Glutamatergic neuron (in vitro differentiated cells): ENCODE measurements at places on chromosomes 5 and 9.

DNA sequence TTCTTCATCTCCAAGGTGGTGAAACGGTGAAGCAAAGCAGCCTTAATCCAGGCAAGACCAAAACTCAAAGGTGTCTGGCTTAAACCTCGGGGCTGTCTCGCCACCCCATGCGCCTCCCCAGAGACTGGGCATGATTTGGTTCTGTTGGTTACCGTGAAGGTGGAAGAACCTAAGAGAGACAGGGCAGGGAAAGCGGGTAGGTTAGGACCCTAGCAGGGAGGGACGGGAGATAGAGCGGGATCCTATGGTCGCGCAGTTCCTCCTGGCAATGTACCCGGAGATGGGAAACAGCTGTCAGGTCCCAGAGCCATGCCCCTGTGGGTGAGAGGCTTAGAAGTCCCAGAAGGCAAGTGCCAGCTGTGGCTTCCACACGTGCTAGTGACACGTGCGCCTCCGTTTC is 418.3 kb upstream of the IRX1 start:
- no peak for DNase-seq

GRCh38 chr9:133578524-133579441 is 30.4 kb downstream of the FAM163B start:
- no peak for DNase-seq

DNA sequence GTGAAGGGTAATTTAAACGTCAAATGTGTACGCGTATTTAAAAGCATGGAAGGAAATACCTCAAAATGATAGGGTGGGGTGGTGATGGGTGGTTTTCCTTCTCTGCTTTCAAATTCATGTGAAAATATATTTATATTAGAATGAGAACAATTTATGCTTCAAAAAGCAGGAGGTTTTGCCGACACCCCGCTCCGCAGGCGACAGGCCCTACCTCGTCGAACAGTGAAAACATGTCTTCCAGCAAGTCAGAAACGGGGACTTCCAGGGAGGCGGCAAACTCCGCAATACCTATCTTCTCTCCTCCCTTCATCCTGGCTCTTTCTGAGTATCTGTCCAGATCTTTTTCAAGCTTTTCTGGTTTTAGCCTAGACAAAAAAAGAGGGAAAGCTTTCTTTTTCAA is 28.5 kb upstream of the SLC6A3 start:
- DNase-seq, result no peak

- DNase-seq, result no peak
These were observed 585.1 kb downstream of the DNAH5 start for GRCh38 chr5:13359344-13359743.

GRCh38 chr9:115296831-115297565 is 179.0 kb upstream of the TNC start:
- DNase-seq, result no peak

- DNase-seq, result no peak
These were observed 268.5 kb downstream of the ARRDC3 start for GRCh38 chr5:91114658-91115057.

- DNase-seq, result no peak
These were observed 436 bp upstream of the EMB start for GRCh38 chr5:50441493-50441955.

GRCh38 chr5:92652756-92653155 is 928.3 kb downstream of the NR2F1-AS1 start:
- no peak for DNase-seq

DNA sequence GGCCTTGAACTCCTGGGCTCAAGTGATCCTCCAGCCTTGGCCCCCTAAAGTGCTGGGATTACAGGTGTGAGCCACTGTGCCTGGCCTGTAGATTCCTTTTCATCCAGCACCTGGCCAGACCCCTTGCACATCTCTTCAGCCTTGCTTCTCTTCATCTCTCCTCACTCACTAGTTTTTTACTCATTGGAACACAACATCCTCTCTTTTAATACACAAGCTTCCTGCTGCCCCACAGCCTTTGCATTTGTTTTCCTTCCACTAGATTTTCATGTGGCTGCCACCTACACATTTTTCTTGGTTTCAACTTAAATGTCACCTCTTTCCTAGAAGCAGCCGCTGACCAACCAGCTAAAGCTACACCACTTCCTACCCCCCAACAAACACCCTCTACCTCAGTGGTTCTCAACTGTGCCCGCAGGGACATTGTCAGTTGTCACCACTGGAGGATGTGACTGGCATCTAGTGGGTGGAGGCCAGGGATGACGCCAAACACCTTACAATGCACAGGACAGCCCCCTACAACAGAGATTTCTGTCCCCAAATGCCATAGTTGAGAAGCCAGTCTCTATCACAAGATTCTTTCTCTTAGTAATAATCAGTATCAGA is 33.7 kb downstream of the HAVCR1 start:
- DNase-seq, result no peak

GRCh38 chr5:1008451-1009358 is at the start of gene NKD2:
Gene NKD2 (plus strand): TSS chr5:1008802. CDS start chr5:1009058, 256 bp downstream.
- DNase-seq, result peak; percentile 79

- DNase-seq, result no peak
These were observed 56.8 kb downstream of the FEM1C start for GRCh38 chr5:115487756-115488155.

DNA sequence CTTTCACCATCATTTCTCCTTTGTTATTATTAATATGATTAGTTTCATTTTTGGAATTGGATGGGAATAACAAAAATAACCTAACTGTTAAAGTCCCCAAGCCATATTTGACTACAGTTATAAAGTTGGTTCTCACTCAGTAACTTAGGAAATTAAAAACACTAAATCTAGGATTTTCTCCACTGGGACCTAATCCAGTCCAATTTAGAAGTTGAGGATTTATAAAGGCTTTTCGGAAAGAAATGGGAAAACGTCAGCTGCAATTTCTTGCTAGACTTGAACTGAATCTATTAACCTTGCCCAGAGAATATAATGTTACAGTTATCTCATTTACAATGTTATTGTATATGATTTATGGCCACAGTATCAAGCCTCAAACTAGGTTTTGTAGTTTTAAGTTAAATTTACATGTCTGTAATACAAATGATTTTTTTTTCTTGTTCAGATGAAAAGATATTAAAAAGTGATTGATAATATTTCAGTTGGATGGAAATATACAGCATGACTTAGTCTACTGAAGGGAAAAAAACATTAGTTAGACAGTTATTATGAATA is 524.3 kb upstream of the GRAMD2B start:
- DNase-seq, result no peak

GRCh38 chr9:112015149-112015548 is 118.5 kb downstream of the UGCG start:
- DNase-seq, result no peak

- DNase-seq, result peak; percentile 88
These were observed 20.3 kb downstream of the CCDC187 start for GRCh38 chr9:136283291-136284235.

- DNase-seq, result no peak
These were observed 31.0 kb upstream of the IER5L start for GRCh38 chr9:129209109-129209508.

DNA sequence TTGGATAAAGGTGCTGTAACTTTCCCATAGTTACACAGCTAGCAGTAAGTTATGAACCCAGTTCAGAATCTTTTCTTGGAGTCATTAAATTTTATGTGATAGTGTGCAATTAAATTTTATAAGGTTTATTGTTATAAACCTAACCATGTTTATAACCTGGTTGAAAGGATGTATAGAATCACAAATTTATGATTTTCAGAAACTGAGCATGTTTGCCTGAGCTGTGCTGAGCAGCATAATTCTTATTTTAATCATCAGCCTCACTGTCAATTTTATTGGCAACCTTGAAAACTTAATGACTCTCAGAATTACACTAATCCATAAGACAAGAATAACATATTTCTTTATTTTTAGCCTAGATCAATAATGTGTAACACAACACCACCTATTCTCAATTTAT is 46.9 kb downstream of the ADAMTS19 start:
- no peak for DNase-seq

DNA sequence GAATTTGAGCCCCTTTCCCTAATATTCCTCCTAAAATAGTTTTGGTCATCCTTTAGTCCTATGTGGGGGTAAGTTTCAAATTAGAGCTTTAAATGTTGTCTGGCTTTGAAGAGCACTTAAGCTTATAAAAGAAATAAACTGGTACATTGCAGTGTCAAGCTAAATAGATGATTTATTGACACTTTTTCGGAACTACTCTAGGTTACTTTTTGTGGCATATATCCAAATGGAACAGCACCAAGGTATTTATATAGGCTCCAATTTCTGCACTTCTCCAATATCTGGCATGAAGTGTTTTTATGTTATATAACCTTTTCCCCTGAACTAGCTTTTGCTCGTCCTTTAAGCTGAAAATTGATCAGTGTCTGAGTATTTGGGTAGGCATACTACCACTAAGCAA is 402.5 kb downstream of the NFIB start:
- no peak for DNase-seq

DNA sequence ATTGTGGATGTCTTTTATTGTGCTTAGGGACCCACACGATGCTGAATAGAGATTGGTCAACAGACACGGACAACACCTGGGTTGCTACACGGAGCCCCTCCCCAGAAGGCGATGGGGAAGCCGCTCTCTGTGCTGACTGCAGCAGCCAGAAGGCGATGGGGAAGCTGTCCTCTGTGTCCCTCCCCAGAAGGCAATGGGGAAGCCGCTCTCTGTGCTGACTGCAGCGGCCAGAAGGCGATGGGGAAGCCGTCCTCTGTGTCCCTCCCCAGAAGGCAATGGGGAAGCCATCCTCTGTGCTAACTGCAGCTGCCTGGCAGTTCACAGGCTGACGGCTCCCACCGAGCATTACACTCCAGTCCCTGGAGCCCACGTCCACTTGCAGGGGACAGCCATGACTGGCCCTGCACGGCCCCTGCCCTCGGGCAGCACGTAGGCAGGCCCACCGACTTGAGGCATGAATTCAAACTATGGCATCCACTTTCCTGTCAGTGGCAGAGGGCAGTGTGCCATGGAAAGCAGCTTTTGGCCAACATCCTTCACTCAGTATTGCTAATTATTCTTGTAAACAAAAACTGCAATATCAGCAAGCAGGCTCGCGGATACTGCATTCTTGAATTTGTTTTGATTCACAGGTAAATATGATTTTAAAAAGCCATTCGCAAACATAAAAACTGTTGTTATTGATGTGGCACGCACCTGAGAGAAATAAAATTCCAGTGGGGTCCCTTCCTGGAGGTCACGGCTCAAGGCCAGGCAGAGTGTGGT is 48.1 kb upstream of the CLPTM1L start:
- DNase-seq, result peak; percentile 9

DNA sequence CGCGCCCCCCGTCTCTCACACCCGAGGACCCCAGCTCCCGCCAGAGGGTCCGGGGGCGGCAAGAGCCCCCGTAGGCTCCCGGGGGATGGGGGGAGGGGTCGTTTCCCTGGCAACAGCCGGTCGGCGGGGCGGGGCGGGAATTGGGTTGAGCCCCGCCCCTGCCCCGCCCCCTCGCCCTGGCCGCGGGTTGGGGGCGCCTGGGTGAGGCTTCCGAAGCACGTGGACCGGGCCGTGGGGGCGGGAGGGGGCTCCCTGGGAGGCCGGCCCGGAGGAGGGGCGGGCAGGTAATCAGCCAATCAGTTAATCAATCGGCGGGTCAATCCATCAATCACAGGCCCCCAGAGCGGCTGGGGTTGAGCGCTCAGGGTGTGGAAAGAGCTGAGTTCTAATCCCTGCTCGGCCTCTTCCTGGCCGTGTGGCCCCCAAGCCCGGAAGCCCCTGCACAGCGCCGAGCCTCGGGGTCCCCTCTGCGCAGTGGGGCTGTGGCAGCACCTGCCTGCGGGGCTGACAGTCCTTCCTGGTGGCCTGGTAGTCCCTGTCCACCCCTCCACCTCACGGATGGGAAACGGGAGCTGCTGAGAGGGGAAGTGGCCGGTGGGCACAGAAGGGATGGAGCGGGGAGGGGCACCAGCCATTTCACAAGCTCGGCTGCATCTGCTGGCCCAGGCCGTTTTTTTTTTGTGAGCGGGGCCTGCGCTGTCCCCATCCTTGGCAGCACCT is 174.2 kb upstream of the IER5L start:
- DNase-seq, result peak; percentile 85
